Cerebellar nuclear complex (tissue), 1 donor: ENCODE measurements at places on chromosomes 7 and 10.

DNA sequence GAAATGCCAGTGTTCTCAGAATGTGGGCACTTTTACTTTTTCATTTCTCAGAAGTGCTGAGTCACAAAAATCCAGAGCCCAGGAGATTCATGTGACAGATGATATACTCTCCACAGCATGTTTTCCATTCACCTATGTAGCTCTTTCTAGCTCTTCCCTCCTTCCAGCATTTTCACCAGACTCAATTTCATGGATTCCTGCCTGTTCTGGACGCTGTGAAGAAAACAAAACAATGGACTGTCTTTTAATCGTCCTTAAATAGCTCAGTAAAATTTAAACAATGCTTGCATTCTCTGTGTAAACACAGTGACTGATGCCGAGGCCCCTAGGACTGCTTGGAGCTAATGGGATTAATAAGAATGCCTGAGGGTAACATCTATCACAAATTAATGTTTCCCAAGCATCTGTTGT, 25.5 kb downstream of the ZNF713 start:
- DNase-seq: no peak

- DNase-seq: no peak
Measured at GRCh38 chr10:86960003-86960862, 1.8 kb downstream of the SNCG start.

GRCh38 chr7:3239291-3239691, 61.8 kb upstream of the SDK1 start:
- DNase-seq: no peak

- no peak for DNase-seq
Measured at GRCh38 chr7:30697719-30698460, 15.6 kb upstream of the CRHR2 start.

- no peak for DNase-seq
Measured at GRCh38 chr10:33025039-33025438, 67.0 kb upstream of the ITGB1 start.

DNA sequence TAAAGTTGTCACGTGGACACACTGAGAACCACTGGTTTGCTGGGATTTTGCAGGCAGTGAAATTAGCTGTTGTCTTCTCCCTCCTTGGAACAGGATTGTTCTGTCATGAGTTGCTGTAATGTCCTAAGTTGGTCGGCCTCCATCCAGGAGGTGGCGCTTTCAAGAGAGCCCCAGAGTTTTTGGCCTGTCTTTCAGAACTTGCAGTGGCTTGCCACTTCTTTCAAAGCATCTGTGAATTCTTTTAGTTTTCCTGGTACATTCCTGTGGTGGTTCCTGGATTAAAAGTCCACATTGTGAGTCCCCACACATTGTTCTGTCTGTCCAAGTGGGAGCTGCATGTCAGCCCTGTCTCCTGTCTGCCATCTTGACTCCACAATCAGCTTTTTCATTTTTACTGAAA, 133.8 kb downstream of the PON1 start:
- DNase-seq: no peak

- DNase-seq: no peak
Measured at GRCh38 chr10:46231087-46231486, 55.7 kb upstream of the ANTXRL start.
